ENCODE measurements at places on chromosomes 16 and 17.

DNA sequence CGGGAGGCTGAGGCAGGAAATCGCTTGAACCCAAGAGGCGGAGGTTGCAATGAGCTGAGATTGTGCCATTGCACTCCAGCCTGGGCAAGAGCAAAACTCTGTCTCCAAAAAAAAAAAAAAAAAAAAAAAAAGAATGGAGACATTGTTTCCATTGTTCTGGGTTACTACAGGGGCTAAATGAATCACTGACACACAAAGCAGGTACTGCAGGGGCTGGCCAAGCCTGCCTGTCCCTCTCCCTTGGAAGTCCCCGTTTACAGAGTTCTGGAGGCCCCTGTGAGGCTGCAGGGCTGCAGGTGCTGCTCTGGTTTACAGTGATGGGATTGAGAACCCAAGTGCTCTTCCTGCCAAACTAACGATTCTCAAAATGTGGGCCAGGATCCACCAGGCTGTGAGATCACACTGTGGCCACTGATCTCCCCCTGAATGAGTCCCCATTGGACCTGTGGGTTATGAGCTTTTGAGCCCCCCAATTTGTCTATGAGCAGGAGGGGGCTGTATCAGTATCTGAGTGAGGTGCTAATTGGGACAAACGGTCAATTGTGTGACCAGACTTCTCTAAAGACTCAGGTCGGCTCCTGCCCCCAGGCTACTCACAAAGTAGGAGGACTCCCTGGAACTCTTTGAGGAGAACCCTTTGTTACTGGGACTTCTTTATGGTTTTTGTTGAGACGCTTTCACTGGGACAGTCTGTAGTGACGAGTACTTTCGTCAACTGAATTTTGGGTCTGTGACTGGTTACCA is 39.0 kb downstream of the DNAH17 start:
- no peak for DNase-seq

DNA sequence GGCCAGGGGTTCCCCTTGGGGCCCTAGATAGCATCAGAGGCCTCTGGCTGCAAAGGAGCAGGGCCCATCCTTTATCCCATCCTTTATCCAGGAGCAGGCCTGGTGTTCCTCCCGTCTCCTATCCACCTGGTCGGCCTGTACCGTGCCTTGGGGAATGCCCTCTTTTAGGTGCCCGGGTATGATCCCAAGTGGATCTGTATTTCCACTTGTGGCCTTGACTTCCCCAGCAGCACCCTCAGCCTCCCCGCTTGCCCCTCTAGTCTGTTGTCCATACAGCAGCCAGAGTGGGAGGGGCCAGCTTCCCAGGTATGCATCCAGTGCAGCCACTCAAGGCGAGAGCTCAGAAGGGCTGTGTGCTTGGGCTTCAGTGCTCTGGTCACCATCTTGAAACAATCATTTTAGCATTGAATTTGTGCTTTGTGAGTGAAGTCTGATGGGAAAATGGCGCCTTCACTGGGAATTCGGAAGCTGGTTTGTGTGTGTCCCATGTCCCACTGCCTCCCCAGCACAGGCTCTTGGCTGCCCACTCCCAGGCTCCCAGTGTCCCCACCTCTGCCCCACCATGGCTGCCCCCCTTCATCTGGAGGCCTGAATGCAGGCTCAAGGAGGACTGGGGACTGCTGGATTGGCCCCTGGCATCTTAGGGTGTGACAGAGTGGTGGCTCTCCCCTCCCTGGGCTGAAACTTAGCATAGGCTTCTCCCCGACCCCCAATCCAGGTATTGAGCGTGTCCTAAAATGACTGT is 3.3 kb upstream of the RNF112 start:
- no peak for DNase-seq

GRCh38 chr17:77694391-77695363 is 263.8 kb upstream of the TNRC6C start:
- DNase-seq, result no peak

GRCh38 chr16:8694795-8695728 is 20.6 kb downstream of the ABAT start:
- DNase-seq, result no peak
